ENCODE measurements at places on chromosomes 2 and 18.

DNA sequence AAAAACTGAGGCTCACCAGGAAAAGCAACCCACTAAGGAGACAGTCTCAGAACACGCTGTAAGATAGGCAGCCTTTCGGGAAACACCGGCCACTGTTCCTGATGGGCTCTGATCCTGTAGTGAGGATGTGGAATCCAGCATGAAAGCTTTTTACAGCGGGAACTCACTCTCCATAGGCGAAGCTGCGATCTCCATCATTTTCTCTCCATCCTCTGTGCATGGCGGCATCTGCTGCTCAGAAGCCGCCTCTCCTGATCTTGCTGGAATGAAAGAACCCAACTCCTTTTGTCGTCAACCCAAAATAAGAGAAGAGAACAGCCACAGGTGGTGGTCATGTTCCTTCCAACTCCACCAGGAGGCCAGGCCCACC is 49.9 kb downstream of the TMEM18 start:
- no peak for DNase-seq

- no peak for DNase-seq
Observed at GRCh38 chr2:69704446-69704845, 37.5 kb upstream of the ANXA4 start.

GRCh38 chr18:24616653-24617052 is 156.2 kb downstream of the HRH4 start:
- peak; percentile 17 for DNase-seq

- DNase-seq: no peak
Observed at GRCh38 chr2:218259099-218259961, 1.5 kb upstream of the GPBAR1 start.

GRCh38 chr18:52333860-52334259 is 6.1 kb upstream of the DCC start:
- no peak for DNase-seq

DNA sequence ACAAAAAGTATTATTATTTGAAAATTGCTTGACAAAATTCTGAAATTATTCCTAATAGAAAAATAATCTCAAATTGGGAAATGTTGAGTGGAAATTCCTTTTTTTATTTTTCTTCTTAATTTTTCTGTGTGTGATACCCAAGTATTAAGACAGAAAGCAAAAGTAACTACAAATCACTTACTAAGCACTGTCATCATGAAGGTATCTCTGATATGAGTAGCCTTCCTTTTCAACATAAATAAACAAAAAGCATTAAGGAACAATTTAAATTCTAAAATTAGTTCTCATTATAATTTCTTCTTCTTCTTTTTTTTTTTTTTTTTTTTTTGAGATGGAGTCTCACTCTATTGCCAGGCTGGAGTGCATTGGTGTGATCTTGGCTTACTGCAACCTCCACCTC is 174.2 kb upstream of the RBMS1 start:
- no peak for DNase-seq

DNA sequence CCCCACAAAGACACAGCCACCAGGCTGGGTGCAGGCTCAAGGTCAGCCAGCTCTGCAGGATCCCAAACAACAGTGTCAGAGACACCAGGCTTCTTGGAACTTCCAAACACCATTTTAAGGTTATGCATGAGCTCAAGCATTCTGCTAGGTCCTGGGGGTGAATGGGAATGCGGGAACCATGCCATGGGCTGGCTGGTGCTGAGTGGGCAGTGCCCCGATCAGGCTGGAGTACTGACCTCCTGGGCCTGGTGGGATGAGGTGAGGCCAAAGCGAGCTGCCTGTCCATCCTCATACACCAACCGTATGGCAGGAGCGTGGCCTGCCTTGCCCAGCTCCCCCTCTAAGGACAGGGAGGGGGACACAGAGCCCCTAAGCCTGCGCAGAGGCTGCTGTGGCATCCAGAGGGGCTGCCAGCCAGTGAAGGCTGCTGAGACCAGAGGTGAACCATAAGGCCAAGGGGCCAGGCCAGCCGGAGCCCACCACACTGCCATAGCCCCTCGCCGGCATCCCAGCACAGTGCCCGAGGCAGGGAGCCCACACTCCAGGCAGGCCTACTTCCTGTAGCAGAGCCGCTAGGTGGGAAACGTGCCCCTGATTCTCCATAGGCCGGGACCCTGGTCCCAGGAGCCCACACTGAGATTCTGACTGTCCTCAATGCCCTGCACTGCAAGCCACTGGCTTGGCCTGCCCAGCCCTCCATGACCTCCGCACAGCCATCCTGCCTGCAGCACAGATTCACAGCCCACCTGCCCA is 135.0 kb downstream of the HDAC4 start:
- no peak for DNase-seq

DNA sequence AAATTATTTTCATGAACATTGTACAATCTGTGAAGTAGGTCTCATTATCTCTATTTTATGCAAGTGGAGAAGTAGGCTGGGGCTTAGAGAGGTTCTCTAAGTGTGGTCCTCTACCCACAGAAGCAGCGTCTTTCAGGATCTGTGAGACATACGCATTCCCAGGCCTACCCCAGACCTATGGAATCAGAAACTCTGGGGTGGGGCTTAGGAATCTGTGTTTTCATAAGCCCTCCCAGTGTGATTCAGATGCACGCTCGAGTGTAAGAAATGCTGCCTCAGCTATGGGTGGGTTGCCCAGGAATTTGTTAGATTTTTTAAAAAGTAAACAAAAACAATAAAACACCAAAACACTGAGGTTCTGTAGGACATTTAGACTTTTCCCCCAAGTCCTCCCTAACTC is 14.8 kb upstream of the ZAP70 start:
- no peak for DNase-seq

- no peak for DNase-seq
Observed at GRCh38 chr2:44752761-44753160, 188.7 kb upstream of the SIX3 start.

DNA sequence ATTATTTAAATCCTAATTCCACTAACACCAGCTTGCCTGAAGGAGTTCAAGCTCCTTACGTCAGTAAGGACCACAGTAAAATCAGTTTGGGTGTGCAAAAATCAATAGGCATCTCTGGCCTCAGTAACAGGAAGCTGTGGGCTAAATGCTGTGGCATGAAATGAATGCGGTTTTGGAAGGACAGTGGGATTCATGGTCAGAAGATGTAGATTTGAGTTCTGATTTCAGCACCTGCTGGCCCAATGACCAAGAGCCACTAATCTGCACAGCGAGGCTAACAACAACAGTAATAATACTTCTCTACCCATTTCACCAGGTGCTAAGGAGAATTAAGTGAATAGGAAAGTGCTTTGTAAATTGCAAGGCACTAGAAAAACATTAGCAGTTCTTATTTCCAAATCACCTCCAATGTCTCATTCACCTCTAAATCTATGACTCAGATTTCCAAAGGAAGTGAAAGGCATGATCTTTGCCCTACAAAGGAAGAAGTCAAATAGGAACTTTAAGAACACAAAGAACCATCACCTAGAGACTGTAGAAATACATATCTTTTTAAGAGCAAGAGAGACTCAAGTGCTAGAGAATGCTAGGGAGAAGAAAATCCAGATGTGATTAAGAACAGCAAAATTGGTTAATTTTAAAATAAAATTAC is 172.6 kb downstream of the ANKRD44 start:
- no peak for DNase-seq

- DNase-seq: no peak
Observed at GRCh38 chr2:27860111-27860510, 30.1 kb downstream of the RBKS start.

DNA sequence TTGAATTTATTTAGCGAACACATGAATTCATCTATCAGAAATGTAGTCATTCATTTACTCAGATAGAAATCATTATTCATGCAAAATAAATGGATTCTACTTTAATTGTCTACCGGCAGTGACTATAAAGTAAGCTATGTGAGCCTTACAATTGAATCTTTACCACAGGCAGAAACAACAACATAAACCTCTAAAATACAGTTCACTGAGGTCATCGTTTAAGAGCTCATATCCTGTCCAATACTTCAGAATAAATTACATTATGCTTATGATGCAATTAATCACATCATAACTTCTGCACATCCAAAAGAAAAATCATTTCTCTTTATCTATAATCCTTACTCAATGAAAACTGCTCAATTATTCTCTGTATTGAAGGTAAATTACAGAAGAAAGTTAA is 244.7 kb downstream of the HNMT start:
- DNase-seq: no peak

DNA sequence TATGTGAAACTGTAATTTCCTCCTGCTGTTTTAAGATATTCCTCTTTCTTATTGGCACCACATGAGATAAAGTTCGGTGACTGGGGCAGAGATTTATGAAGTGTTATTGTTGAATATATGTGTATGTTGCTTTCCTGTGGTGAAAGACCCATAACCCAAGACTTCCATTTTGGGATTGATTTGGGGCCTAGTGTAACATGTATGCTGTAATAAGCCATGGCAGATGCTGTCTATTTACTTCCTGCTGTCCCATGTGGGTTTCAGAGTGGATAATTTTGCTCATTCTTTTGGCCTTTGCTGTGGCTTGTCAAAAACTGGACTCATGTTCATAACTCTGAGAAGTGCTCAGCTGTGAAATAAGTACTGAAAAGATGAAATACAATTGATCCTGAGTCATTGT is 10.8 kb upstream of the MYO1B start:
- no peak for DNase-seq

GRCh38 chr18:45838302-45839070 is 13.0 kb downstream of the SIGLEC15 start:
- DNase-seq: no peak

DNA sequence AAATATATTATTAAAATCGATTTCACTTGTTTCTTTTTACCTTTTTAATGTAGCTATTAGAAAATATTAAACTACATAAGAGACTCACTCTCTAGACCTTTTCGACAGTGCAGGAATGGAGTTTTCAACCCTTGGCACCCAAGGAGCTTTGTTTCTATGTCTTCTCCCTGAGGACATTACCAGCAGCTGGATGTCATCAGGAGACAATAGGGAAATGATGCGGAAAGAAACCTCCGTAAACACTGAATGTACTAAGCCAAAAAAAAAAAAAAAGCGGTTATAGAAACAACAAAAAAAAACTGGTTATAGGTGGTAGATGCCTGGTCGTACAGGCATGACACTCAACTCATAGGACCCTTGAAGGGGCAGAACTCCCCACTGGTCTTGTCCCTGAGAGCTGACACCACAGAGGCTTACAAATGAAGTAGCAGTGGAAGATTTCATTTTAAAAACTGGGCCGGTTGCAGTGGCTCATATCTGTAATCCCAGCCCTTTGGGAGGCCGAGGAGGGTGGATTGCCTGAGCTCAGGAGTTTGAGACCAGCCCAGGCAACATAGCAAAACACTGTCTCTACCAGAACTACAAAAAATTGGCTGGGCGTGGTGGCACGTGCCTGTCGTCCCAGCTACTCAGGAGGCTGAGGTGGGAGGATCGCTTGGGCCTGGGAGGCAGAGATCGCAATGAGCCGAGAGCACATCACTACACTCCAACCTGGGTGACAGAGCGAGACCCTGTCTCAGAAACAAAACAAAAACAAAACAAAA is 23.8 kb downstream of the THAP4 start:
- no peak for DNase-seq

DNA sequence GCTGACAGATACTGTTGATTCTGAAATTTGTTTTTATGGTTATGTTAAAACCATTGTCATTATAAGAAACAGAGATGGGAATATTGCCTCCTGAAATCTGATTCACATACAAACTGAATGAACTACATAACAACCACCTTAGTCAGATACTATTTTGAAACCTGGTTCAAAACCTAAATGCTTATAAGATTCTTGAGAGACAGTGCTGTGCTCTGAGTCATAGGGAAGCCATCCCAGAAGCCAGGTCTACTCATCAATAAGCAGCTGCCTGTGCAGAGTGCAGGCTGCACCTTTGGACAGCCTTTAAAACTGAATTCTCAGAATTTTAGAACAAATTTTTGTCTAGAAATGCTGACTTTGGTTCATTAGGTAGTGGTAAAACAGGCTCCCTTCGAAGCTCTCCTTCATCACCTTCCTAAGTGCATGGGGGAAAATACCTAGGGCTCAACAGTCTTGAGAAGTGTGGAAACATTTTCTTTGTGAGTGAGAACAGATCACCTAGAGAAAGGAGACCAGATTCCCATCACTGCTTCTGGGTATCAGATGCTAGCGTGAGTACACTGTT is at the start of gene SERPINB7:
SERPINB7 (plus strand) TSS at position 253 of the 565 bp plus-strand sequence. CDS start 6,955 bp downstream, outside the sequence.
- DNase-seq: no peak

- DNase-seq: no peak
Observed at GRCh38 chr2:70243806-70244584, 4.4 kb downstream of the TIA1 start.

DNA sequence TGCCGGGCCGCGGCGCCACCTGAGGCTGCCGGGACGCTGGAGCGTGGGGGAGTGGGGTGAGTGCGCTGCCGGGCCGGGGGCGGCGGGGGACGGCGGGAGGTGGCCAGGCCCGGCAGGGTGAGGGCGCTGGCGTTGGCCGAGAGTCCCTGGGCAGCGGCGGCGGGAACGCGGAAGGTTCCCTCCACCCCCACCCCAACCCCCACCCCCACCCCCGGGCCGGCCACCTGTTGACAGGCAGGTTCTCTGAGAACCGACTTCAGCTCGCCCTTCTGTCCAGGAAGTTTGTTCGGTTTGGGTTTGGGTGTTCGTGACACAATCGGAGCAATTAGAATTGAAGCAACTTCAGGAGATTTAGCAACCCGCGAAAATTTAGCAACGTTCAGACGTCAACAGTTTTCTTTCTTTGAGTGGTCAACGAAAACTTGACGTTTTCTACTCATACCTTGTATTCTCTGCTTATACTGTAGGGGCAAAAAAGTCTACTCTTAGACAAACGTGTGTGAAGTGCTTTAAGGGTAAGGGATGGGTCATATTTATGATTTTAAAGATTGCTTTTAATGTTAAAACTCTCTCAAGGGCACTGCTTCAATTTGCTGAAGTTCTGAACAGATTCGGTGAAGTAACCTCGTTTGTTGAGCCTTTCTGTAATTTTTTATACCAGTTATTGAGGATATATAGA is 9.3 kb downstream of the OTX1 start:
- DNase-seq: no peak

GRCh38 chr2:219176818-219177551 is at the start of gene CNPPD1:
Gene CNPPD1, minus strand, starts transcription at chr2:219176925. Its CDS starts 97 bp downstream, at chr2:219176828.
- peak; percentile 61 for DNase-seq

GRCh38 chr2:208798698-208799097 is 392.1 kb downstream of the PTH2R start:
- DNase-seq: no peak

DNA sequence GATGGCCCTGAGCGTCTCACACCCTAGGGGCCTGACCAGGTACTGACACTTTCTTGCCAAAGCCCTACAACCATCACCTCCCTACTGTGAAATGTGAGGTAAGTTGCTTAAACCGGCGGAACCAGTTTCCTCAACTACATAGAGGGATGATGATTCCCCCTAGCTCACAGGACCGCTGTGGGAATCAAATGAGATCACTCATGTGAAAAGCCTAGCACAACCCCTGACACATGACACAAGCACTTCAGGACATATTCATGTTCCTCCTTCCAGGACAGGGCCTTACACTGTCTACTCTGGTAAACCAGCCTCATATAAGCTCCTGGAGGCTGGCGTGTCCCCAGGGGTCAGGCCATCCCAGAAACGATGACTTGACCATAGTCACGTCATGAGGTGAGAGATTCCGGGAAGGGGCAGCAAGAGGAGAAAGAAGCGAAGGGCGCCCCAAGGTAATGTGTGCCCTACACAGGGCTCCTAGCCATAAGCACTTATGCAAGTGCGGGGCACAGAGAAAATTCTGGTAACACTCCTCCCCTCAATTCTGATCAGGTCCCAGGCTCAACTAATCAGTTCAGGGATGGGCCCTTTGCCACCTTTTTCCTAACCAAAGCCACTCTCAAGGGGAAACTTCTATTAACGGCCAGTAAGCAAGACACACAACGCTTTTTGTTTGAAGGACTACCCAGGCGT is 49.5 kb downstream of the C2orf42 start:
- no peak for DNase-seq

Measured in NCI-H187 (cell line).